ENCODE measurements at places on chromosomes 7 and 10.

- DNase-seq: no peak
Measured at GRCh38 chr7:134916171-134916883, 70.0 kb upstream of the AGBL3 start.

DNA sequence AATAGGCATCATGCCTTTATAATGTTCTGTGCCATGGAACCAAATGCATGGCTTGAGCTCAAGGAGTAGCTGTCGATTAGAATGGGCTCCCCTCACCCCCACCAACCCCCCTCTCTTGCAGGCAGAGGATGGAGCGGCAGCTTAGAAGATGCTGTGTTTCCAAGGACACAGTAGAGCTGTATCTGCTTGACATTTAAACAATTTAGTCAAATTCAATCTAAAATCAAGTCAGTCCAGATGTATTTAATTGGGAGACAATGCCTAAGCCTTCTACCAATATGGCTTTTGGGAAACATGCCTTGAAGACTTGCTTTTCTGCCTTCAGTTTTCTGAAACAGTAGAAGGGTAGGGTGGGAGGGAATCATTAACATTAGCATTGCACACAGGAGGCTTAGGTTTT, 497.1 kb upstream of the NRP1 start:
- DNase-seq: no peak

- no peak for DNase-seq
Measured at GRCh38 chr7:155578016-155578415, 31.7 kb upstream of the CNPY1 start.

- DNase-seq: no peak
Measured at GRCh38 chr10:34109495-34109894, 705.6 kb downstream of the PARD3 start.

DNA sequence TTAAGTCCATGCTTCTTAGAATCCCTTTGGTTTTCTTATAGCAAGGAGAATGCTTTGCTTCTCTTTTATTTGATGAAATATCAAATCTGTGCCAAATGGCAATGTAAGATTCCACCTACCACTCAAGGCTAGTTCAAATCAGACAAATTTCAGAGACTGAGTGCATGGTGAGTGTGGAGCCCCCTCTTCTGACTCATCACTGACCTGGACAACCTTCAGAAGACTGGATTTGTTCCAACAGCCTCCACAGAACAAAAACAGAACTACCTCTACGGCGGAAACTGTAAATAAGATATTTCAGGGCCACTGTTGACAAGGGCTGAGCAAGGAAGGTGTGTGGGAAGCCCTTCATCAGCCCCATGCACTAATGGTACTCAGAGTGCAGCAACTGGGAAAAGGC, 21.1 kb downstream of the NCAPG2 start:
- DNase-seq: no peak

All from WERI-Rb-1 (cell line).